ENCODE measurements at places on chromosomes 13 and 19. TPM values are rescaled to one million over a fixed set of nuclear protein-coding genes. Genes with fewer than 3 reads are reported as not detected.

NXNL1 gene
- total RNA-seq: not detected

SLC27A1 gene
- total RNA-seq: 26.9 TPM

ZNF208 gene
- 3.3 TPM for total RNA-seq

SYNGR4 gene
- total RNA-seq: not detected

UPK1A gene
- total RNA-seq: not detected

CALR3 gene
- not detected for total RNA-seq

CCL25 gene
- total RNA-seq: not detected

RASGRP4 gene
- total RNA-seq: 4.5 TPM

DNA sequence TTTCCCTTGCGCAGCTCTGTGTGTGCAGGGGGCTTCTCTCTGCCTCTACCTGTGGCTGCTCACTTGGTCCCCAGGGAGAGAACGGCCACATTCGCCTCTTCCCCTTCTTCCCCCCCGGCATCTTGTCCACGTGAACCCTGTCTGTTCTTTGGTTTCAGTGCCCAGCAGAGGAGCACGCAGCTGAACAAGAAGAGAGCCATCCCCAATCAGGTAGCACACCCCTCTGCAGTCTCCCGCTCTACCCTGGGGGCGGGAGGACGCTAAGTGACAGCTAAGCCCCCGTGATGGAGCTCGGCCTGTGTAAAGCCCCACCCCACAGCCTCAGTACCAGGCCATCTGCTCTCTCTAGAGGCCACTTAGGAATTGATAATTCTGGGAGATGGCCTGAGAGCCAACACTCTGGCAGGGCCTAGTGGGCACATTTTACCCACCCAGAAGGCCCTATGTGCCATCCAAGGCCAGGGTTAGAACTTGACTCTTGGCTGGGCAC, 30.2 kb downstream of the TMED1 start:
- DNase-seq: no peak

DNA sequence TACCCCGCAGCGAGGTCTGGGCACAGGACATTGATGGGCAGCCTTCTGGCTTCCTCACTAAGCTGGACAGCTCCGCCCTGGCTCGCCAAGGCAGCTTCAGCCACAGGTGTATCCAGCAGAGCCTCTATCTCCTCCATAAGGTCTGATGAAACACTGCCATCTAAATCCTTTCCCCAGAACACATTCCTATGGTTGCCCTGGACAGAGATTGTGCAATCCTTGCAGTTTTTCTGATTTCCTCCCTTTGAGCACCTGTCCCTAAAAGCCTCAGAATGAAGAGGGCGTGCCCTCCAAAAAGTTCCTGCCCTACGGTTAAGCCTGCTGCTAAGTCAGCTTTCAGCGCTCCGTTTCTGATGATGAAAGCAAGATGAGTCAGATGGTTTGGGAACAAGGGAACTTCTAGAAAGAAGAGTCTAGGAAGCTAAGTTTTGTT, 21.0 kb downstream of the CLEC4M start:
- no peak for DNase-seq

GRCh38 chr13:113506025-113506685, 15.6 kb upstream of the DCUN1D2 start:
- DNase-seq: no peak

DNA sequence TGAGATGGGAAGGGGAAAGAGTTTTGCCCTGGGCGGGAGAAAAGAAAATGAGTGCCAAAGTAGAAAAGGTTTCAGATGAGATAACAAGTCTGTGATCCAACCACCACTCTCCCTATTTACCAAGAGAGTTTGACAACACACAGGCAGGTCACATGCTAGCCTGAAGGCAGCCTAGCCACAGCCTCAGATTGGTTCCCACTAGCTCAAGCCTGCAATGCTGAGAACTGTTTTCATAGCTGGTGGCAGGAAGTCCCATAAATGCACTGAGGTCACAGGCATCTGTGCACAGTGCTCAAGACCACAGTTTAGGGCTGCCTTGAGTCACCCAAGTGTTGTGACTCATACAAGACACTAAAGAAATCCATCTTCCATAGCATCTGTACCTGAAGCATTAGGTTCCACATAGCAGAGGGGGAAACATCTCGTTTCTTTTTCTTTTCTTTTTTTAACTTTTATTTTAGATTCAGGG, 18.5 kb upstream of the POP4 start:
- no peak for DNase-seq

DNA sequence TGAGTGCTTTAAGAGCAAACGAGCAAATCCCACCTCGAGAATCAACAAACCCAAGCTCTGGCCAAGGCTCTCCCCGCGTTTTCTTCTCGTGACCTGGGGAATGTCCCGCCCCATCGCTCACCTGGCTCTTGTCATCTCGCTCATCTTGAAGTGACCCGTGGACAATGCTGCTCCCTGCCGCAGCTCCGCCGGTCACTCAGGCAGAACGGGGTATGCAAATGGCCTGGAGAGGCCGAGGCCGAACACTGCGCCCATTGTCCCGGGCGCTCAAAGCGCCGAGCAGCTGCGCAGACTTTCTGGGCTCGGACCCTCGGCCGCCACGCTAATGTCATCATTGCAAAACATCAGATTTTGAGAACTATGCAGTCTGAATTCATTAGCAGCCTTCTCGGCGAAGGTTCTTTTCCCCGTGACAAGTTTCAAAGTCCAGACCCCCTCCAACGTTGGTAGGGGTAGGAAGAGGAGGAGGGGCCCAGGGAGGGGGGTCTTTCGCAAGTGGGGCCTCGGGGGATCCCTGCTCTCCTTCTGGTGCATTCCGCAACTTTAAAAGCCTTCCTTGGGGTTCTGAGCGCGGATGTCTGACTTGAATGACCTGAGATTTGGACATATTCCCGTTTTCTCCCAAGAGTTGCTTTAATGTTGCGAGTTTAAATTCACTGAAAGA, 39.7 kb downstream of the SOX1 start:
- no peak for DNase-seq
